ENCODE measurements at places on chromosomes 3 and 15.

GRCh38 chr3:100603469-100603868 lies 5.9 kb upstream of the ADGRG7 start:
- no peak for DNase-seq

GRCh38 chr3:75001330-75001729 lies 386.9 kb upstream of the CNTN3 start:
- DNase-seq, result no peak

- DNase-seq, result no peak
These were observed 487.5 kb upstream of the KCNMB2 start for GRCh38 chr3:178048768-178049167.

GRCh38 chr3:31224936-31225335 lies 307.8 kb upstream of the STT3B start:
- no peak for DNase-seq

GRCh38 chr3:194399166-194399565 lies at the start of gene GP5:
Gene GP5 (minus strand): TSS chr3:194399266. CDS start chr3:194398282, 984 bp downstream.
- DNase-seq, result no peak

DNA sequence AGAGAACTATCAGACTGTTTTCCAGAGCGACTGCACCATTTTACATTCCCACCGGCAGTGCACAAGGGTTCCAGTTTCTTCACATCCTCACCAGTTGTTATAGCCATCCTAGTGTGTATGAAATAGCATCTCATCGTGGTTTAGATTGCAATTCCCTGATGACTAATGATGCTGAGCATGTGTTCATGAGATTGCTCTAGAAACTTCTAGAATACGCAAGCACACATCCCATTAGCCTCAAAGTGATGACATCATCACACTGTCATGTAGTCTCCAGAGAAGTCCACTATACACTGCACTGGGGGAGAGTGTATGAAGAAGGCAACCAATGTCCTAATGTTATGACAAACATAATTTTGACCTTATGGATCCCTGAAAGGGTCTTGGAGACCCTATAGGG lies 30.1 kb downstream of the FBLN2 start:
- no peak for DNase-seq

DNA sequence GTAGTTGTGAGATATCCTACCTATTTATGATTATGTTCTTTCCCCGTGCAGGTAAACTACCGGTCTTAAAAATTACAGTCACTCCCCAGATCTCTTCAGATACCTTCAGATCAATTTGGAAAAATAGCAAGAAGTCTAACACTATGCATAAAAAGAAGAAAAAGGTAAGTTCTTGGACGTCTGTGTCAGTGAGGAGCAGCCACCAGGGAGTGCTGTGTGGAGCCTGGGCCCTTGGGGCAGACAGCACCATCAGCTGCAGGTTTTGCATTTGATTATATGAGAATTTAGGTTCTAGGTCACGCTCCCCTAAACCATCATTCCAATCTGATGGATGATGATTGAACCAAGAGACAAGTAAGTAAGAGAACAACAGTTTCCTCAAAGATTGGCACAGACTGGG lies 8.9 kb upstream of the RNF7 start:
- DNase-seq, result no peak

DNA sequence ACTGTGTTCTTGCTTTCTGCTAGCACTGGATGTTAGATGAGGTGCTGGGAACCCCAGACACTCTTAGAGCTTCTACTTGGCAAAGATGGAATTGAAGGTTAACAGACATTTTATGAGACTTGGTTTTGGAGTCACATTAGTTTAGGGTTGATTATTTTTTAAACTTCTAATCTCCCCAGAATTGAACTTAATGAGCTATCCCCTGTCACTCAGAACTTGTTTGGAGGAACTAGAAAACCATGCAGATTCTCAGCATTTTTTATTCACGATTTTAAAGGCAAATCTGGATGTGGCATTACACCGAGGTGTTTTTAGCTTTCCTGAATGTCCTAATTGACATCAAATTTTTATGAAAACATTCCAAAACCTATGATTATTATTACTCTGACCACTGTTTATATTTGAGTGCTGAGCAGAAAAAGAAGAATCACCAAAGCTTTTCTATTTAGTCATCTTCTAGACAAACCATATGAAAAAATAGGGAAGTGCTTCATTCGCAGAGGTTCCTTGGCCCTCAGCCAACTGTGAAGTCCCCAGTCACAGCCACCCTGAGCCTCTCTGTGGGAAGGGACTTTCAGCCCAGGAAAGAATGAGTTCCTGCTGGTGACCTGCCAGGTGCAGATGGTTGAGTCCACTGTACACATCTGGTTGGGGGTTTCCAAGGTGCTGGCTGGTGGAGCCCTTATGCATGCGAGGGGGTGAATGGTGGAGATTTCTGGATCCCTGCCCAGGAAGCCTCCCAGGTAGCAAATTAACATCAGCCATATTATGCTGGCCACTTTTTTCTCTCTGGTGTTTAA lies 196.0 kb upstream of the TOPAZ1 start:
- DNase-seq, result no peak

- DNase-seq, result no peak
These were observed 58.5 kb upstream of the TRIM71 start for GRCh38 chr3:32759342-32759741.

- DNase-seq, result no peak
These were observed 39.3 kb downstream of the GLB1 start for GRCh38 chr3:33057320-33058298.

GRCh38 chr3:170424879-170425278 lies 6.2 kb downstream of the CLDN11 start:
- DNase-seq, result no peak

Data from stimulated activated CD4-positive, alpha-beta T cell treated with anti-CD3 and anti-CD28 coated beads, Interleukin-1b, Interleukin-23, amount 100 ng/mL, for 48 hours (primary cell).